ENCODE measurements at places on chromosomes 13 and 19.

DNA sequence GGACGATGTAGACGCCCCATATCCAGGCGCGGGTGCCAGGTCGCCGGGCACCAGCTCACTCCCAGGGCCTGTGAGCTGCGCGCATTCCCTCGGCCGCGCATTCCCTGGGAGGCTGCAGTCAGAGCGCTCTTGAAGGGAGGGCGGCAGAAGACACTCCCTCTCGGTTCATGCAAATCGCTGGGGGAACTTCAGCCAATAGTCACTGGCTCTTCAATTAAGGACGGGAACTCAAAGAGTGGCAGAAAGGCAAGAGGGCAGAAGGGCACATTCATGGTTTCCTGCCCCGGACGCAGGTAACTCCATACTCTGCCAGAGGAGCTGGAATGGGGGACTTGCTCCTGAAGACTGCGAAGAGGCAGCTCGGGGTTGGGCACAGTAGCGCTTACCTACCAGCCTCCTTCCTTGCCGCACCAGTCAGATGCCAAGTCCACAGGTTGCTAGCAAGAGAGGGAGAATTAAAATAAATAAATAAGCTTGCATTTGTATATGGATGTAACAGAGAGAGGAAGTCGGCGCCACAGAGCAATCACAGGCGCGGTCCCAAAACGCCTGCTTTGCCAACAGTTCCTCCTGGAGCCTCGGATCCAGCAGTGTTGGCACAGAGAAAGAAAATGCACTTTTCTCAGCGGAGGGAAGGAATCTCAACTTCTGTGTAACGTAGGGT lies 459 bp downstream of the PCDH20 start:
- peak; percentile 86 for DNase-seq

DNA sequence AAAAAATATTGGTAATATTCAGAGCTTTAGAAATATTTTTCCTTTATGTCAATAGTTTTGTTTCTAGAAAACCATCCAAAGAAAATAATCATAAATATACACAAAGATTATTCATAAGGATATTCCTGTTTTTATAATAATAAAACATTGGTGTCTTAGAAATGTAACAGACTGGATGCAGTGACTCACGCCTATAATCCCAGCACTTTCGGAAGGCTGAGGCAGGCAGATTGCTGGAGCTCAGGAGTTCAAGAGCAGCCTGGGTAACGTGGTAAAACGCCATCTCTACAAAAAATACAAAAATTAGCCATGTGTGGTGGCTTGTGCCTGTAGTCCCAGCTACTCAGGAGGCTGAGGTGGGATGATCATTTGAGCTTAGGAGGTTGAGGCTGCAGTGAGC lies 106.8 kb downstream of the DHRS12 start:
- DNase-seq = no peak

DNA sequence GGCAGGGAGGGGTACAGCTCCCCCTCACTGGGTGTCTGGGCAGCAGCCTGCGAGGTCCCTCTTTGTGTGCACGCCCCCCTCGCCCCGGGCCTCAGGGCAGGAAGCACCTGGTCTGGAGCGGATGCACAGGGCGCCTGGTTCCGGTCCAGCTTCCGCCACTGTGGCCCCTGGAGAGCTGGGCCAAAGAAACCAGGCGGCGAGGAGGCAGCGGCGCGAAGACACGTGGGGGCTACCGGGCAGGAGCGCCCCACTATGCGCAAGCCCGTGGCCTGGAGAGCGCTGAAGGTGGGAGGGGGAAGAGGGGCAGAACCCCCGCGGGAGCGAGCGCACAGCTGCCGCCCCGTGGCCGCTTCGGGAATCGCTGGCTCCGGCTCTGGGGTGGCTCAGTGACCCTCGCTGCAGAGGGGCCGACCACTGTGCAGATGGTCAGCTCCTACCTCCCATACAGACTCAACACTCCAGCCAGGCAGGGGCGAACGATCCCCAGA lies 1.7 kb upstream of the LYL1 start:
- no peak for DNase-seq

GRCh38 chr19:51830274-51830673 lies 35.3 kb downstream of the FPR3 start:
- DNase-seq = no peak

- DNase-seq = no peak
These were observed 18.7 kb downstream of the CARD8 start for GRCh38 chr19:48237057-48237456.

DNA sequence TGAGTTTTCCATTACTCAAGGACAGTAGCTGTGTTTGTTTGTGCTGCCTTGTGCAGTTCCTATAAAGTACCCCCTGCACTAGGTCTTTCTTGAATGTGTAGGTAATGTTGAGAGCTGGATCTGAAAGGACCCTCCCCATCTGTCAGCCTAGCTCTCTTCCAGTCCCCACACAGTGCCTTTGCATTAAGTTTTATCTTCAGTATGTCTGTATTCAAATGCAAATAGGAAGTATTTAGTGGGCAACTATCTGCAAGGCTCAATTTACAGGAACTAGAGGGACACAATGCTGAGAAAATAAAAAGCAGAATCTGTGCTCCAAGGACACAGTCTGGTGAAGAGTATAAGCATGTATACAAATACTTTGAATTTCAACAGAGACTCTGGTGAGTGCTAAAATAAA lies 558.5 kb downstream of the RFC3 start:
- DNase-seq = no peak
